ENCODE measurements at places on chromosomes 2 and 18.

DNA sequence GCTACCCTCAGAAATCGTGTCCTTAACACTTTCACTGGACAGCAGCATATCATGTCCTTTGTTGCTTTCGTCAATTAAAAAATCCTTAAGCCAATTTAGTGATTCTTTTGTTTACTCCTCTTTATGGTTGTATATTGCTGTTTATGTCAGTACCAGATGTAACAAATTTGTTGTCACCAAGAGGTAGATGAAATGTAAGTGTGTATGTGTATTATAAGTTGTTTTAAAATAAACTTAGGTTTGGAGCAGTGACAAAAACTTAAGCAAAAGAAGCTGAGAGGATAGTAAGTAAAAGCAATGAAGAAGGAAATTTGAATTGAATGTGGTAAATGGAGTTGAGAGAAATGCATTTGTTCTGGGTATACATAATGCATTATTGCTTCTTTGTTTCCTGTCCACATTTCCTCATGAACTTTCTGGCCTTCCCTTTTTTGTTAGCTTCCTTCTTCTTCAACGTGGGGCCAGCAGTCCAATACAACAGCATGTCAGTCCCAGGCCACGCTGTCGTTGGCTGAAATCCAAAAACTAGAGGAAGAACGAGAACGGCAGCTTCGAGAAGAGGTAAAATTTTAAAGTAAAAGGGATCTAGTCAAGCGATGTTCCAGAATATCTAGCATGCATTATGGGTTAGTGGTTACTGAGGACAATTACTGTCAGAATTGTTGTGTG, 30.5 kb upstream of the SNORC start:
- DNase-seq: no peak

GRCh38 chr2:45836740-45837139, 185.3 kb downstream of the PRKCE start:
- peak; percentile 55 for DNase-seq

DNA sequence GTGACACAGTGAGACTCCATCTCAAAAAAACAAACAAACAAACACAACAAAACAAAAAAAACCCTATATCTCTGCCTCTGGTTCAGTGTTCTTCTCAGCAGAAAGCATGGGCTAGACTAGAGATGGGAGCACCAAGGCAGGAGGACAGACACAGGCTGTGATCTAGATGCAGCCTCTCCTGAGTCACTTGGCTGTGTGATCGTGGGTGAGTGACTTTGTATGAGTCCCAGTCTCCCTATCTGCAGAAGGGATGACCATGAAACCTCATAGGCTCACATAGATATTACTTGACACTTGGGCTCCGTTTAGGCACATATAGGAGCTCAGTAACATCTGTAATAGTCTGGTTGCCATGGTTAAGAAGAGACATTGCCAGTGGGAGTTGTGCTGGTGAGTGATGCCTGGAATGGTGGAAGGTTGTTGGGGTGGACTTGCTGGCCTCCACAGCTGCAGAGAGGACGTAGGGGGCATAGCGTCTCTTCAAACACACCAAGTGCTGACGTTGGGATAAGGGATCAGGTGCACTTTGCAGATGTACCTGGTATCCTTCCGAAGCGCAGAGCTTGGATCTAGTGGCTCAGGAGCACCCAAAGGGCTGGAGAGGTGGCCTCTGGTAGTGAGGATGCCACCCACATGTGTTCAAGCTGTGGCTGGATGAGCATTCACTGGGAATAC, 318.9 kb upstream of the HS6ST1 start:
- DNase-seq: no peak

DNA sequence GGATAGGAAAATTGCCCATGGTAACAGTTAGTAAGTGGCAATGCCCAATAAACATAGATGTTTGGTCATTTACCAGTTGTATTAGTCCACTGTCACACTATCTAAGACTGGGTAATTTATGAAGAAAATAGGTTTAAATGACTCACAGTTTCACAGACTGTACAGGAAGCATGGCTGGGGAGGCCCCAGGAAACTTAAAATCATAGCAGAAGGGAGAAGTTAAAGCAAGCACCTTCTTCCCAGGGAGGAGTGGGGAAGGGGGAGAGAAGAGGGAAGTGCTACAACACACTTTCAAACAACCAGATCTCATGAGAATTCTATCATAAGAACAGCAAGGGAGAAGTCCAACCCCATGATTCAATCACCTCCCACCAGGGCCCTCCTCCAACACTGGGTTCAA, 23.4 kb downstream of the NR4A2 start:
- no peak for DNase-seq

DNA sequence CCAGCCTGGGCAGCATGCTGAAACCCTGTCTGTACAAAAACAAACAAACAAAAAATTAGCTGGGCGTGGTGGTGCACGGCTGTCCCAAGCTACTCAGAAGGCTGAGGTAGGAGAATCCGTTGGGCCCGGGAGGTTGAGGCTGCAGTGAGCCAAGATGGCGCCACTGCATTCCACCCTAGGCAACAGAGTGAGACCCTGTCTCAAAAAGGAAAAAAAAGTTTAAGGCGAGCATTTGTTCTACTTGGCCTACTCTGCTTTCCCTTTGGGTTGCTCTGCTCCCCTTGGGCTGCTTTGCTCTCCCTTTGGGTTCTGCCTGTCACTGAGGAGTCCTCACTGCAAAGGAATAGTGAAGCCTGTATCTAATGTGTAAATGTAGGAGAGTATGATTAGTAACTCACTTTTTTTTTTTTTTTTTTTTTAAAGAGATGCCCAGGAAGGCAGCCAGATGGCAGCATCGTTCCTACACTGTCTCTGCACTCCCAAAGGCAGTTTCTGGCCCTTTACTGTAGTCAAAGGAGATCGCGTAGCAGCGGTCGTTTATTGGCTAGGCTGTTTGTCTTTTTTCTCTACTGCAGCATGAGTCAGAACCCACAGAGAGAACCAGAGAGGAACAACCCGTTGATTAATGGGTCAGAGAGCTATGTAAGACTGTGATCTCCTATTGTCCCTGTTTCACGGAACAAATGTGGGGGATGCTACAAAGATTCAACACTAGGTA, 118.3 kb upstream of the CWC22 start:
- peak; percentile 15 for DNase-seq

GRCh38 chr2:200968162-200968561, 4.7 kb upstream of the ORC2 start:
- DNase-seq: no peak

DNA sequence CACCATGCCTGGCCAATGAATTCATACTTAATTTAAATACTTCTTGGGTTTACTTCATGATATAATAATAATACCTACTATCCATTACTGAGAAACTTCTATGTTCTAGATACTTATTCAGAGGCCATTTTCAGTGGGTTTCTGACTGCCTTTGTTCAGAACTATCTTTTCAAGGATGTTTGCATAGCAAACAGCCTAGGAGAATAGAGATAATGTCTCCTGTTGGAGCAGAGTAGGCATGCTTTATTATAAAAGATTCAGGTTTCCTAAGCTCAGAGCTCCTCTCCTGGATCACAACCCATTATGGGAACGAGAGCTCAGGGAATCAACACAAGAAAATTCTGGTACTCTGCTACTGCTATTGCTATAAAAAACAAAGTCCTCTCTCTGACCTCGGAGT, 11.1 kb downstream of the FASTKD1 start:
- DNase-seq: no peak

GRCh38 chr2:241095594-241096290, 6.3 kb downstream of the MTERF4 start:
- DNase-seq: no peak

DNA sequence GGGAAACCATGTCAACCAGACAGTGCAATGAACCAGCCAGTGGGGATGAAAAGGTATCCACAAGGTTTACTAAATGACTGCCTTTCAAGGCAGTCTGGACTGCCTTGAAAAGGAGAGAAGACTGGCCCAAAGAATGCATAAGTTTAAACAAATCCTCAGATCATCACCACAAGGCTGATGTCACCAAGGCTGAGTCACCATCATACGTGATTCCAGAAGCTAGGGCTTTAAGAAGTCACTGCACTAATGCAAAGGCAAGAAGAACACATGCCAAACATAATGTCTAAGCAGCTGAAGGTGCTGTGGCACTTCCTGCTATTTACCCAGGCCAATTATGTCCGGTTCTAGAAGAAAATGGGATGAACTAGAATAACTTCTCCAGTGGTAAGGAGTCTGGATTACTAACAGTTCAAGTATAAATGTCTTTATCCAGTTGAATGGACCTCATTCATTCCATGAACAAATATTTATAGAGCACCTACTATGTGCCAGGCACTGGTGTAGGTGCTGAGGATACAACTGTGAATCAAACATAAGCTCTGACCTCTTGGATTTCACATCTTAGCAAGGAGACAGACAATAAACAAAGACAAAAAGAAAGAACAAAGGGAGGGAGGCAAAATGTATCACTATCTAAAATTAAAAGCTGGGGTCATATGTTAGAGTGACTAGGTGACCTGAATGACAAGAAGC, 37.6 kb upstream of the ONECUT2 start:
- no peak for DNase-seq

All from GM12864 (cell line).